ENCODE measurements at places on chromosomes 1 and 21.

GRCh38 chr1:165080253-165080896 is 276.1 kb downstream of the LMX1A start:
- no peak for DNase-seq

GRCh38 chr1:96804648-96805047 is 83.1 kb downstream of the PTBP2 start:
- DNase-seq: no peak

DNA sequence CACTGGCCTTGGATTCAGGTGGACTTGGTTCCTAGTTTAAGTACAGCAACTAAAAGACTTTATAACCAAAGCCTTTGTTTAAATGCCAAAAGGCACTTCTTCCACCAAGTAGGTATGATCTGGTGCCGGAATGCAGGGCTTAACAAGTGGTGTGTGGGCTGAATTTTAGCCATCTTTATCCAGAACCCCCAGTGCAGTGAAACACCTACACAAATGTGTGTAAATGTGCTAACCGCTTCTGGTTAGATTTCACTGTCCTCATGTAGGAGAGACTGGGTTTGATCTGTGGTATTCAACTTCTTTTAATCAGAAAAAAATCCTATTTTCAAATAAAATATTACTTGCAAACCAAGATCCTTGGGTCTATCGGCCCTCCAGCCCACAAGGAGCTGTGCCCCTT is 10.3 kb downstream of the SLAMF1 start:
- DNase-seq: no peak

DNA sequence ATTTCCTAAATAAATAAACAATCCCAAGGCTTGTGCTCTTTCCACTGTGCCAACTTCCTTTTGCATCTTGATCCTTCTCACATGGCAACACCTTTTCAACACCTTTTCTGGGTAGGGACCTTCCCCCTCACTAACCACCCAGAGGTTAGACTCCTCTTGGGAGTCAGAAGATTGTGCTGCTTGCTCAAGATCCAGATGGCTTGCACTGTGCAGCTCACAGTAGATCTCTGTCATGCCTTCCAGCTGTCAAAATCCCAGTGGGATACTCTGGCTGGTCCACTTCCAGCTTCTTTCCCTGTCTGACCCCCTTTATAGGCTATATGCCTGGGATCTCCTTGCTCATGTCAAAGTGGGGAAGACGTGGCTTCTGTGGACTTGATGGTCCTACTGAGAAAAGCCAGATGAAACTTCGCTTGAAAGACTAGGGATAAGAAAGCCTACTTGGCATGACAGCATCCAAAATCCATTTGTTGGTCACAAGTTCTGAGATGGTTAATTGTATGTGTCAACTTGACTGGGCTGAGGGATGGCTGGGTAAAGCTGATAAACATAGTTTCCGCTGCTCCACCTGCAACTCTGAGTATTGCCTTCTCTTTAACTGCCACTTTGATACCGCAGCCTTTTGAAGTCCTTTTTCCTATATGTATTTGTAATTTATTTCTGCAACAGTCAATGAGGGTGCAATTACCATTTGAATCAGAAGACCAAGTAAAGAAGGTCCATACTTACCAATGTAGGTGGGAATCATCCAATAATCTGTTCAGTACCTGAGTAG is 74.5 kb downstream of the S1PR1 start:
- no peak for DNase-seq

- DNase-seq: no peak
These were observed 9.9 kb downstream of the PIGV start for GRCh38 chr1:26797627-26798026.

DNA sequence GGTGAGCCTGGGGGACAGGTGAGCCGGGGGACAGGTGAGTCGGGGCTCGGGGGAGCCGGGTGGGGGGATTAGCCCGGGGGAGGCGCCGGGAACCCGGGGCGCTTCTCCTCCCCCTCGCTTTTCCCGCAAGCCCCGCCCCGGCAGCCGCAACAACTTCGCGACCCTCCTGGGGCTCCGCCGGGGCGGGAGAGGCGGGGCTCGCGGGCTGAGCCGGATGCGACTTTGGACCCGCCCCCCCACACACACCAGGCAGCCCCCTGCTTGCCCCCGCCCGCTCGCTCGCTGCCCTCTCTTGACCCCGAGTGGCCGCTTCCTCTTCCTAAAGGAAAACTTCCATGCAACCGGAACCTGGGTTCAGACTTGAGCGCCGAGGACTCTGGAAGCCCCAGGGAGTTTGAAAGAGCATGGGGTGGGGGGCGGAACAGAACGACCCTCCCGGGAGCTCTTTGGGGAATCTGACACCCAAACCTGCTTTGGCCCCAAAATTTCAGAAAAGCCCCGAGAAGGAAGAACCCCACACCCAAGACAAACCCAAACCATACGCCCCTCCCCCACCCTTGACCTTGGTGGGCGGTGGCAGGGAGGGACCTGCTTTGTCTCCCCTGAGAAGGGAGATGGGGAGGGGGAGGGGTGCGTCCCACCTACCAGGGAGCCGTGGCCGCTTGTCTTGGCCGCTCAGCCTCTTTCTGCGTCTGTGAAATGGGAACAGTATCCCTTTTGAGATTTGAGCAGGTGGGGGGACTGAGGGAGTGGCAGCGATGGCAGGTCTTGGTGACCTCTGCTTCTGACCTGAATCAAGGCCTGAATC is 550 bp downstream of the ARHGEF16 start:
- peak; percentile 42 for DNase-seq

- DNase-seq: no peak
These were observed 140.5 kb downstream of the ZBTB18 start for GRCh38 chr1:244191581-244191980.

DNA sequence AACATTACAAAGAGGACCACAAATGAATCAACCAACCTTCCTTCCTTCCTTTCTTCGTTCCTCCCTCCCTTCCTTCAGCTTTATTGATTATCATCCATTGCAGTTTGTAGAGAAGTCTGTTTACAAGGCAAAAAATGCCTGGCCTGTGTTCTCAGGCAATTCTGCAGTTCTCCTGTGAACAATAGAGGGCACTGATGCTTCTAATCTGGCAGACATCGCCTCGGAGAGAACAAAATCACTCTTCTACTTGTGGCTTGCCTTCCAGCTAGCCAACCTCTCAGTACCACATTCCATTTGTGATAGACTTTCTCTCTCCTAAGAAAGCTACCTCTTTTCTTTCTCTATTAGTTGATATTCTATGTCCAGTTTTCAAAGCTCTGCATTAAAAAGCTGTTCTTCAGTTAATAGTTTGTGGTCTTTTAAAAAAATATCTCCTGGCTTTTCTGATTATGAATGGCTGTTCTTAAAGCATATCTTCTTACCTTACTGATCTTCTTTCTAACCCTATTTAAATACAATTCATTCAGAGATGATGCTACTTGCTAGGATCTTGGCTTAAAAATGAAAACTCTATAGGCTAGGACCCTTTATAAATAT is 26.9 kb upstream of the ESRRG start:
- peak; percentile 63 for DNase-seq

DNA sequence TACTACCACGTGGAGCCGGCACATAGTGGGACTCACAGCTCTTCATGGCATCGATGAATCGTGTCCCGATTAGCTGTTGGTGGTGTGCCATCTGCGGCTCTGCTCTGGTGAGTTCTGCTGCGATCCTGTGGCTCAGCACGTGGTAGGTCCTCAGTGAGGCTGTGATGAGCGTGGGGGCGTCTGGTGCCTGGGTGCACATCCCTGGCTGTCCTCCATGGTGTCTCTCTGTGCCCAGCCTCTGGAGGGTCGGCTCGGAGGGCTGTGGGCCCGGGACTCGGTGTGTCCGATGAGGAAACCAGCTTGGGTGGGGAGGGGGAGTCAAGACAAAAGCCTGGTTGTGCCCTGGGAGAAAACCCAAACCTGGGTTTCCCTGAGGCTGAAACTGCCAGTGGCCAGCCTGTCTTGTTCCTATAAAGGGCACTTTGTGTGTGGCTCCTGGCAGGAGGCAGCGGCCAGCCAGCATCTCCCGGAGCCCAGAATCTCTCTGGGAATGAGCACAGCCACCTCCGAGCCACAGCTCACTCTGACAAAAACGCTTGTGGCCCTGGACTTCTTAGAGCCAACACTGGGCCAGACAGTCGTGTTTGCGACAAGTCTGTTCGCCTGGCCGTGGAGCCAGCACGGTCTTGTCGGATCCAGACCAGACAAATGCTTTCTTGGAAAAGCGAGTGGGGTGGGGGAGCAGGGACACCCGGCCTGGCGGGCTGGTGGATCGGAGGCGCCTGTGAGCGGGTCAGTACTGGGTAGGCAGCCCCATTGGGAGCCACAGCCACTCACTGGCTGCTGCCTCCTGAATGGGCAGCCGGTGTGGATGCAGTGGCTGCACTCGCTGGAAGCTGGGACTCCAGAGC is 31.8 kb downstream of the SPSB1 start:
- DNase-seq: no peak

GRCh38 chr1:236522937-236523703 is 662 bp upstream of the LGALS8 start:
- DNase-seq: peak; percentile 36

GRCh38 chr1:216531263-216532239 is 108.3 kb upstream of the USH2A start:
- peak; percentile 59 for DNase-seq

GRCh38 chr1:119364640-119365039 is 3.9 kb upstream of the HAO2 start:
- no peak for DNase-seq

GRCh38 chr1:6526316-6526715 is 28.0 kb downstream of the NOL9 start:
- no peak for DNase-seq

GRCh38 chr1:202362212-202362611 is 13.7 kb downstream of the PPP1R12B start:
- no peak for DNase-seq

DNA sequence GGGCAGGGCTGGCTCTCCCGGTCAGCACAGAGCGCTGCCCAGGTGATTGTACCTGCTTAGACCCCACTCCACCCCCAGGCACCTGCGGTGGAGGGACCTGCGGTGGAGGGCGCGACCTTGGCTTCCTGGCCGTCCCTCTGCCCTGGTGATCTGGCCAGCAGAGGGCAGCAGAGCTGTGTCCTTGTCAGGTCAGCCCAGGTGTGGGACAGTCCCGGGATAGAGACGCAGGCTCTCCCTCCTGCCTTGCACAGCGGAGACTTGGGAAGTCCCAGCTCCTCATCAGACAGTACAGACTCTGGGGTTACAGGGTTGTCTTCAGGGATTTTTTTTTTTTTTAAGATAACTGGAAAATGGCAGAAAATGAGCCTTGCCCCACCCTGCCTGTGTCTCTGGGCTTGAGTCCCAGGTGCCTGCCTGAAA is 10.0 kb downstream of the SLX9 start:
- no peak for DNase-seq

DNA sequence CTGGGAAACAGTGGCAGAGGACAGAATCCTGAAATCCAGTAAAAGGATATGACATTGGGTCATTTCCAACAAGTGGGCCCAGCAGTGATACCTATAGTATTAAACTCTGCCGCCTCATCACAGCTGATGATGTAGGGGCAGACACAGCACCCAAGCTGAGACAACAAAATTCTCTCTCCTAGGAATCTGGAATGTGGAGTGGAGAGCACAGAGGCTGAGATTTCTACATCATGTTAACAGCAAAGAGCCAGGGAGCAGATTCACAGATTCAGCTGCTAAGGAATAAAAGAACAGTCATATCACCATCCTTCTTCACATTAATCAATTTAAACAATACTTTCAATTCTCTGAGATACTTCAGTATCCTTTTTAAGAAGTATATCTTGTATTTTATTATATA is 61.9 kb downstream of the CRP start:
- no peak for DNase-seq

DNA sequence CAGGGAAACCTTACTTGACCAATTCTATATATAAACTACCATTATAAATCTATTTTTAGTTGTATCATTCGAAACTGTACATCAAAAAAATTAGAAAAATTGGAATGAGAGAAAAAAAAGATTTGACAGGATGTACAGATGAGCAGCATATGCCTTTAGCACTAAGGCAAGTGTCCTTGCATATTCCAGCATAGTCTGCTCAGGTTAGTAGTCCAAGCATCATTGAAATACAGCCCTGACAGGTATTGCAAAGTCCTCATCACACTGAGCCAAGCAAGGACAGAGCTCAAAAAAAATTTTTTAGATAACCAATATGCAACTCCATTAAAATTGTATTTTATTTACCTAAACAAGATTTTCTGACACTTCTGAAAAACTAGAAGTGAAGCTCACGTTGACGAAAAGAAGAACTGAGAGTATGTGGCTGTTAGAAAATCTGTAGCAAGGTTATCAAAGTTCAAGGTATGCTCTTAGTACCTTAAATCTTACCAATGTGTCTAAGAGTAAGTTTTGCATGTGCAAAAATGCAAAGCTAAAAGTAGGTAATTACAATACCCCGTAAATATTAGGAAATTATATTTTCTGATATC is 465.6 kb upstream of the ADGRL4 start:
- DNase-seq: no peak

GRCh38 chr21:36664662-36664990 is 34.3 kb upstream of the SIM2 start:
- no peak for DNase-seq

GRCh38 chr1:9615316-9616063 is 26.8 kb downstream of the TMEM201 start:
- DNase-seq: peak; percentile 23

GRCh38 chr1:12604986-12605385 is 13.0 kb downstream of the DHRS3 start:
- DNase-seq: no peak
